ENCODE measurements at places on chromosomes 6 and 20.

GRCh38 chr6:13038315-13038714, 290.0 kb downstream of the TBC1D7 start:
- no peaks in the 10 kb centered on the region for H3K27me3 ChIP-seq
- 0 out of 2 replicates have a peak, but pooled peaks cover 2% of the 10 kb centered on the region for H3K4me1 ChIP-seq
- H3K27ac ChIP-seq = no peak overlapping the region
- no peak for DNase-seq
- H3K4me3 ChIP-seq = no peak overlapping the region
- no peaks in the 10 kb centered on the region for H3K36me3 ChIP-seq

- H3K27me3 ChIP-seq = no peaks in the 10 kb centered on the region
- no peak for DNase-seq
- H3K27ac ChIP-seq = no peak overlapping the region
- no peaks in the 10 kb centered on the region for H3K36me3 ChIP-seq
- no peak overlapping the region for H3K4me3 ChIP-seq
- H3K4me1 ChIP-seq = no peaks in the 10 kb centered on the region
These were observed 56.8 kb upstream of the FABP7 start for GRCh38 chr6:122722746-122723145.

- H3K27me3 ChIP-seq = no peaks in the 10 kb centered on the region
- DNase-seq = no peak
- H3K4me1 ChIP-seq = no peaks in the 10 kb centered on the region
- no peaks in the 10 kb centered on the region for H3K36me3 ChIP-seq
- no peak overlapping the region for H3K4me3 ChIP-seq
These were observed 56.1 kb downstream of the UBR2 start for GRCh38 chr6:42619963-42620362.

DNA sequence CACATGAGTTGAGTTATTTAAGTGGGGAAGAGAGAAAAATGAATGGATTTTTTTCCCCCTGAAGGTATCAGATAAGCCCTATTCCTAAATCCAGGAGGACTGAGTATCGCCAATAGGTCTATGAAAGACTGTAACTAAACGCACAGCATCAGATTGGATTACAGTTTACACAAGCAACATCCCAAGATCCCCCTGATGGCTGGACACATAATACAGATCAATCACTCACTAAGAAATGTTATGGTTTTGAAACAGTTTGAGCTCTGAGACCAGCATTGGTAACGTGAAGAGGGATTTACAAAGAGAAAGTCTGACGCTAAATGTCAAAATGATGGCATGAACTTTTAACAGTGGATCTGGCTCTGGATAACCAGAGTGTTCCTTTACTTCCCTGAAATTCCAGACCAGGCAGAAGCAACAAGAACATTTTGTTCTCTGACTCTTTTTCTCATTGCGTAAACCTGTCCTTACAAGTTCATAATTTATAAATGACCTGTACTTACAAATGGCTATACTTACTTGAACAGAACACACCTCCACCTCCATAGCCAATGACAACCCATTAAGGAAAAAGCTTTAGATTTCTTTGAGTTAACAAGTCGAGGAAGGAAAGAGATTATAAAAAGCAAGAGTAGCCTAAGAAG, 131.8 kb upstream of the BEND3 start:
- no peaks in the 10 kb centered on the region for H3K4me1 ChIP-seq
- no peak overlapping the region for H3K27ac ChIP-seq
- H3K4me3 ChIP-seq = no peak overlapping the region
- no peak for DNase-seq
- H3K27me3 ChIP-seq = no peaks in the 10 kb centered on the region
- H3K36me3 ChIP-seq = no peaks in the 10 kb centered on the region

DNA sequence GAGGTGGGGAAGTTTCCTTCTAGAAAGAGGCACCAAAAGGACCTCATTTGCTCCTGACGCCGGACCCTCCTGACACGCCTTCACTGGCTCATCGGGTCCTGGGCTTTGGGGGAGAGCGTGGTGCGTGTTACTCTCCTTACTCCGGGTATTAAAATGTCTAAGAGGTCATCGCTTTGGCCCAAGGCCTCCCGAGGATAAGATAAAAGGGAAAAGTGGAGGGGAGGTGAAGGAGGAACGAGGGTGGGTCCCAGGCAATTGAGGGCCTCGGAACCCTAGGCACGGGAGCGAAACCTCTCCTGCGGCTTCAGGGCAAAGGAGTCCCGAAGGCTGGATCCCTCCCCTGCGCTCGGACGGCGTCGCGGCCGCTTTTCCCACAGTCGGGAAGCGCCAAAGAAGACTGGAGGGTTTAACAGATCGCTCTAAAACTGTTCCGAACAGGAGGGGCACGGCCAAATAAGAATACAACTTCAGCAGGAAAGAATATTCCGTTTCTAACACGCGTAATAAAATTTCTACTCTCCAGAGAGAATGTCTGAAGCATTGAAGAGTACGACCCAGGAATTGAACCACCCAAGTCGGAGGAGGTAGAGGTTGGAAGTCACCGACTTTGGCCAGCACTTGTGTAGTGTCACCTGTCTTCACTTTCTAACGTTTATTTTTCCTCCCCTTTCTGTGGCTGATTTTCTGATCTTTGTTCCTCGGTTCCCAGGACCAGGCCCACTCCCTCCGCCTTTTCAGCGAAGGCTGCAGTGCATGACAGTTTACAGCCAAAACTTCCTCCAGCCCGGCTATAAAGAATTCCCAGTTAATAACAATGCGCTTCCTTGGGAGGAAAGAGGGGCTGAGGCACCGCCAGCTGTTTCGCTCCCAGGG, 2.1 kb upstream of the TBXT start:
- no peak overlapping the region for H3K27ac ChIP-seq
- no peaks in the 10 kb centered on the region for H3K36me3 ChIP-seq
- no peak overlapping the region for H3K4me3 ChIP-seq
- H3K27me3 ChIP-seq = no peaks in the 10 kb centered on the region

GRCh38 chr6:68975816-68976215, 340.7 kb downstream of the ADGRB3 start:
- H3K36me3 ChIP-seq = no peaks in the 10 kb centered on the region
- no peak overlapping the region for H3K4me3 ChIP-seq
- H3K4me1 ChIP-seq = no peaks in the 10 kb centered on the region
- H3K27me3 ChIP-seq = no peaks in the 10 kb centered on the region

DNA sequence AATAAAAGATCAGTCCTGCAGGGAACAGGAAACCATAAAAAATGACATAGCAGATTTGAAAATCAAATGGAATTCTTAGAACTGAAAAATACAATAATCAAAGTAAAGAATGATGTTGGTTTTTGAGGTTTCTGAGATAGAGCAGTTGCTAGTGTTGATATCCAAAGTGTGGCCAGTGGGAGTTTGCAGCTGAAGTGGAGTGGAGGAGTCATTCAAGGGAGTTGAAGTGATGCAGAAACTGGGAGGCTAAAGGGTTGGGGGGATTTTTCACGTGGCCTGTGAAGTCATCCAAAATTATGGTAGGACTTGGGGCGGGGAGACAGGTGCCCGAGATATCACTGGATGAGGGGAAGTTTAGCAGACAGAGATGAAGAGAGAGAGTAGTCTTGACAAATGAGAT, 123.6 kb downstream of the CDC5L start:
- no peak for DNase-seq
- H3K4me3 ChIP-seq = no peak overlapping the region
- H3K4me1 ChIP-seq = no peaks in the 10 kb centered on the region
- no peak overlapping the region for H3K27ac ChIP-seq

GRCh38 chr6:112286010-112286409, 31.6 kb upstream of the LAMA4 start:
- no peak overlapping the region for H3K4me3 ChIP-seq
- H3K27ac ChIP-seq = no peak overlapping the region
- H3K36me3 ChIP-seq = no peaks in the 10 kb centered on the region
- DNase-seq = no peak
- no peaks in the 10 kb centered on the region for H3K27me3 ChIP-seq
- no peaks in the 10 kb centered on the region for H3K4me1 ChIP-seq

DNA sequence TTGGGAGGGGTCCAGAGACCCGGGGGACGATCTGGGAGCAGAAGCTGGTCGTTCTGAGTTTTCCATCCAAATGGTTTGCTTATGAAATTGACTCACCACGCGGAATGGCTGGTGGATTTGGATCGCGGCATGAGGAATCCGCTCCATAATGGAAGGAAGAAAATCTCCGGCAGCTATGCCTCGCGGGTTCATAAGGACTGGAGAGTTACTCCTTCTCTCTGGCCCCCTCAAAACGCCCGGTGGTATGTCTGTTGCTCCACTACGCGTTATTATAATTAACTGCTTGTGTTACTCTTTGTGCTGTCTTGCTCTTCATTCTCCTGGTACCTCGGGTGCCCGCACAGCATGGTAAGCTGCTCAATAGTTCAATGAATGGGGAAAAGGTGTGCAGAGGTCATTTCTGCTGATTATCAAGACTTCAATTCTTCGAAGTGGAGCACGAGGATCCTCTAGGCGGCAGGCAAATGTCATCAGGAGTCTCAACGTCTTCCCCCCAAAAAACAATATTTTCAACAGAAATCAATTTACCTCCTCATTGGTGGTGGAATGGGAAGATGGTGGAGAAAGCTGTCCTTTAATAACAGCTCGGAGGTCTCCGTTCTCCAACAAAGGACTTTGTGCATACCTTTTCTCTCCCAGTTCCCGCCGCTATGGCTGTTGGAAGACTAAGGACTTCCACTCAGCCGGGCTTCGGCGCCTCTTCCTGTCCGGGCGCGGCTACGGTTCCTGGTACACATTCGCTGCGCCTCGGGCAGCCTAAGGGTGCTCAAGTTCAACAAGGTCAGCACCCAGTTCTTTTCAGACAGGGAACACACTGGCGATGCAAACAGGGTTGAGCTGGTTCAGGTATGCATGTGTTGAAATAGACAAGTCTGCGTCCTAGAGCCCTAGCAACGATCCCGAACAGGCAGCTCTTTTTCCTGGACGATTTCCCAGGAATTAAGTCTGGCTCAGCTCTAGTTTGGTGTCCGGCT, 9.2 kb upstream of the PRSS16 start:
- H3K36me3 ChIP-seq = no peaks in the 10 kb centered on the region
- H3K4me3 ChIP-seq = no peak overlapping the region
- H3K27ac ChIP-seq = no peak overlapping the region
- no peaks in the 10 kb centered on the region for H3K4me1 ChIP-seq
- peaks cover 21% of the 10 kb centered on the region for H3K27me3 ChIP-seq
- DNase-seq = no peak

DNA sequence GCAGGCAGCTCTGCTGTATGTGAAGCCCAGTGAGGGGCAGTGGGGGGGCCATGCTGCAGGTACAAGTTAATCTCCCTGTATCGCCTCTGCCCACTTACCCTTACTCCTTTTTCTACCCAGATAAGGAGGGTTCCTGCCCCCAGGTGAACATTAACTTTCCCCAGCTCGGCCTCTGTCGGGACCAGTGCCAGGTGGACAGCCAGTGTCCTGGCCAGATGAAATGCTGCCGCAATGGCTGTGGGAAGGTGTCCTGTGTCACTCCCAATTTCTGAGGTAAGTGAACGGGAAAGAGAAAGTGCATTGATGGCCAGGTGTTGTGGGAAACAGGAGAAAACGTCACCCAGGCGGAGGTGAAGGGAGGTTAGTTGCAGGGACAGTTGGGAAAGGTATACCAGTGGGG, 10.3 kb downstream of the WFDC2 start:
- no peak overlapping the region for H3K4me3 ChIP-seq
- no peak overlapping the region for H3K27ac ChIP-seq
- no peaks in the 10 kb centered on the region for H3K4me1 ChIP-seq
- H3K36me3 ChIP-seq = no peaks in the 10 kb centered on the region

DNA sequence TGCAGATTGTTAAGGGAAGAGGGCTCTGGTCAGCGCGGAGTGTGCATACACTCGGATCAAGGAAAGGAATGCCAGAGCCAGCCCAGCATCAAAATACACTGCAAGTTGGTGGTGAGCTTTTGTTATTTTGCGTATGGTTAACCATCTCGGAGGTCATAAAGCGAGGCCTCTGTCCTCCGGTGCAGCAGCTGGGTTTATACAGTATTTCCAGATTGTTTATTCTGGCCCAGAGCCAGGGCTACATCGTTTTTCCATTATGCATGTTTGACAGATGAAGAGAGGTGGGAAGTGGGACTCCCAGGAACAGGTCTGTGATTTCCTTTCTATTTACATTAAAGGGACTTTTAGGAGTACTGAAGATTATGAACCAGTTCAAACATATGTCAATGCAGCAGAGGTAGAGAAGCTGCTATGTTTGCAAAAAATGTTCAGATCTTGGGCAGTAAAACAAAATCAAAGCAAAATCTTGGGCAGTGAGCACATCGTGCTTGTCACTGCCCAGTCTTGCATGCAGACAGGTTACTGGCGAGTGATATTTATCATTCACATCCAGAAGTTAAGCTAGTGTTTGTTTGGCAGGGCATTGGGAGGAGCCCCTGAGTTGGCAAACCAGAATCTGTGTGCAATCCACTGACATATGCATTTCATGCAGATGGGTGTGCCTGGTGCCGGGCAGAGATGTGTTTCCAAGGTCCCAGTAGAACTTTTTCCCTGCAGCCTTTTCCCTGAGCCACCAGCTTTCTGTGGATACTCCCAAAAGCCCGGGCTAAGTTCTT, 256.3 kb upstream of the TAB2 start:
- H3K27ac ChIP-seq = no peak overlapping the region
- no peaks in the 10 kb centered on the region for H3K36me3 ChIP-seq
- H3K4me3 ChIP-seq = no peak overlapping the region
- H3K27me3 ChIP-seq = no peaks in the 10 kb centered on the region
- no peak for DNase-seq

DNA sequence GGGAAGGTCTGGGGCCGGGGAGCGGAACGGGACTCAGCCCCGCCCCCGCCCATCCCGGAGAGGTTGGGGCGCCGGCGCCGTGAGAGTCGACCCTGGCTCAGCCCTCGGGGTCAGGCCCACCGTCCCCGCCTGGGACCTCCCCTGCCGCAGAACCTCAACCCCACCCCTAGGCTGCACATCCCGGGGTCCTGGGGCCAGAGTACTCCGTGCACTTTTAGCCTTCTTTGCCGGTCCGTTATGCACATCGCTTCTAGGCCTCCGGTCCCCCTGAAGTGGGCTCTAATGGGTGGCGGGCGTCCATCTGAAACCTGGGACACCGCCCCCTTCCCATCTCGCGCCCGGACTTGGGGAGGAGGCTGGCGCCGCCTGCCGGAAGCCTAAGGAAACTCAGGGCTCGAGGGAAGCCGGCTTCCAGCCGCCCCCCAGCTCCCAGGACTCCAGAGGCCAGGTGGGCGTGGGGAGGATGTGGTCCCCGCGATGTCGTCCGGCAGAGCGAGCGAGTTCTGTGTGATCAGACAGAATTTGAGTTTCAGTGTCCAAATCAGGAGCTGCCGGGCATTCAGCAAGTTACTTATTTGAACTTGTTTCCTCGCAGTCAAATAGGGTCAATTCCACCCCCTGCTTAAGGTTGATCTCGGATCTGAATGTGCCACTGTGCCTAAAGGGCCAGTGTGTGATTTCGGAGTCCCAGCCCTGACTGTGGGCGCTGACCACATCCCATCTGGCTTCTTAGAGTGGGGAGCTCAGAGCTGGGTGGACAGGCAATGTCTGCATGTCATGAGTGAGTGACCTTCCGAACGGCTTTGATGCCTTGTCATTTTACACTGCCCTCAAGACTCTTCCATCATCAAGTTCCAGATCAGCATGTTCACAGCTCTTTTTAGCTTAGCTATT, 47.6 kb downstream of the CPXM1 start:
- H3K36me3 ChIP-seq = no peaks in the 10 kb centered on the region
- peaks cover 37% of the 10 kb centered on the region for H3K27me3 ChIP-seq
- H3K27ac ChIP-seq = no peak overlapping the region
- DNase-seq = peak; percentile 42
- peak overlapping the region; percentile 74 for H3K4me3 ChIP-seq
- H3K4me1 ChIP-seq = peaks cover 5% of the 10 kb centered on the region

Measured in MM.1S (cell line).